ENCODE measurements at places on chromosomes 13 and 19.

GRCh38 chr13:67017276-67017675, 212.9 kb downstream of the PCDH9 start:
- DNase-seq: no peak
- no peaks in the 10 kb centered on the region for H3K4me1 ChIP-seq

DNA sequence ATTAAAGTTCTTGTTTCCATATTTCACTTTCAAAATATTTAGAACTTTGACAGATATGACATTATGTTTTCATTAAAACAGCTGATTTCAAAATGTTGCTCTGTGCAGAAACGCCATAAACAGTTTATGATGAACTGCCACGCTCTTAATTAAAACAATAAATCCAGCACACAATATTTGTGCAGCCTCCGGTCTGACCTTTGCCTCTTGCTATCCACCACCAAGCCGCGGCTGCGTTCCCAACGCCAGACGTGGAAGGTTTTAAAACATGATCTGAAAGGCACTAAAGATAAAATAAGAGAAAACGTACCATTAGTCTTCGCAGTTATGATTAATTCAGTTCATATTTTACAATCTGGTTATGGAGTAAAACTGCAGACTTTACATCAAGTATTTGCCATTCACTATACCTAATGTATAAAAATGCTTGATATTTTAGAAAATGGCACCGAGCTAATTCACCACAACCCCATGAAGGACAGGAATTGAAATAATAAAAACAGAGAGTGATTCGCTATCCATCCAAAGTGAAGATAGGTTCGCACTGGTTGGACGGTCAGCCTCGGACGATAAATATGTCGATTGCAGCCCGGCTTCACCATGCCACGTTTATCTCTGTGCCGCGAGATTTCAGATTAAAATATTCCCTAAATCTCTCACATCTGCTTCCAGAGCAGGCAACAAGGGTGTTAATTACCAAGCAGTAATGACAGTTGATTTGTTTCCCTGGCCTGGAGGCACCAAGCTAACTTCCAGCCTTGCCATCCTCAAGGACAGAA, 103.3 kb upstream of the ZNF507 start:
- DNase-seq: no peak
- H3K36me3 ChIP-seq: no peaks in the 10 kb centered on the region
- peaks cover 30% of the 10 kb centered on the region for H3K27me3 ChIP-seq
- H3K4me1 ChIP-seq: no peaks in the 10 kb centered on the region
- H3K27ac ChIP-seq: no peak overlapping the region

DNA sequence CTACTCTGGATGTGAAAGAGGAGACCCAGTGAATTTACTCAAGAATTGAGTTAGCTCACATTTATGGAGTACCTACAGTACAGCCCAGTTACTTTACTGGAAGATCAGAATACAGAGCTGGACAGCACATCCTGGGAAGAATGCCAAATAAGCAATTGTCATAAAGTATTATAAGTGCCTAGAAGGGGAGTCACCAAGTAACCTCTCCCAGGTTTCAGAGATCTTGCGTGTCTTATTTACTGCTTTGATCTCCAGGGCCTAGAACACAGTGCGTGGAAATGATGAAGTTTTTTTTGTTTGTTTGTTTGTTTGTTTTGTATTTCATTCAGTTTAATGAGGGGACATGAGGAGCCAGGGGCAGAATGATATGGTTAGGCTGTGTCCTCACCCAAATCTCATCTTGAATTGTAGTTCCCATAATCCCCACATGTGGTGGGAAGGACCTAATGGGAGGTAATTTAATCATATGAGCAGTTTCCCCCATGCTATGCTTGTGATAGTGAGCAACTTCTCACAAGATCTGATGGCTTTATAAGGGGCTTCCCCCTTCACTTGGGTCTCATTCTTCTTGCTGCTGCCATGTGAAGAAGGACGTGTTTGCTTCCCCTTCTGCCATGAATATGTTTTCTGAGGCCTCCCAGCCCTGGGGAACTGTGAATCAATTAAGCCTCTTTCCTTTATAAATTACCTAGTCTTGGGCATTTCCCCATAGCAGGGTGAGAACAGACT, 5.2 kb downstream of the GARRE1 start:
- peaks cover 5% of the 10 kb centered on the region for H3K4me1 ChIP-seq
- peaks cover 4% of the 10 kb centered on the region for H3K36me3 ChIP-seq
- H3K4me3 ChIP-seq: no peak overlapping the region
- H3K27ac ChIP-seq: no peak overlapping the region
- no peaks in the 10 kb centered on the region for H3K27me3 ChIP-seq

DNA sequence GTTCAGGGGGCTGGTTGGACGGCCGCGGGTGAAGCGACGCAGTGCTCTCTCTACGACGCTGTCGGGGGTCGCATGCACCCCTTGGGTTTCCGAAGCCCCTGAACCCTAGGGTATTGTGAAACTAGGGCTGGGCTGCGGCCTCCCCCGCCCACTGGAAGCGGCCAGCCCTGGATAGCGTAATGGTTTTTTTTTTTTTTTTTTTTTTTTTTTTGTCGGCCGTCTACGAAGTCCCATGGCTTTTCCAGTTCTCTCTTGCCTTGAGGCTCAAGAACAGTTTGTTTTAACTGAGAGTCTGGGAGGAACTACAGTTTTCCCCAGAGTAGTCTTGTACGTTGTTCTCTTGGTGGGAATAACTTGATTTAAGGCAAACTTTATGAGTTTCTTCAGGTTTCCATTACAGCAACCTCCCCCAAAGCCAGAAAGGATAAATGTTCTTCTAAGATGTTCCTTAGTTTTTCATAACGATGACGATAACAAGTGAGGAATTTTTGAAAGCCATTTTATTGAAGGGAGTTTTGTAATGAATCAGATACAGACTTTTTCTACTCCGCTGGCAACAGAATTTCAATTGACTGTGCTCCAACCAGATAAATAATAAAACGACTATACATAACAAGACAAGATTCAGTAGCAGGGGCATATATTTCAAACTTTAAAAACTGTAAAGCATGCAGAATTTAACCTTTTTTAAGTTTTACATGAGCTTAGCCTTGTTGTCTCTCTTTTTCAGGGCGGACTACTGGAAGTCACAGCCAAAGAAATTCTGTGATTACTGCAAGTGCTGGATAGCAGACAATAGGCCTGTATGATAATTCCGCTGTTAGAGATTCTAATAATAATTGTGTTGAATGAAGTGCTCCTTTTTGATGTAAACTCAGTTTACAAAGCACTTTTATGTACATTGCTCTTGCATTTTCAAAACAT, 867 bp downstream of the WBP4 start:
- H3K4me1 ChIP-seq: peaks cover 12% of the 10 kb centered on the region
- H3K36me3 ChIP-seq: peaks cover 31% of the 10 kb centered on the region
- DNase-seq: peak; percentile 63
- peak overlapping the region; percentile 60 for H3K4me3 ChIP-seq
- no peaks in the 10 kb centered on the region for H3K27me3 ChIP-seq

- H3K27me3 ChIP-seq: no peaks in the 10 kb centered on the region
- DNase-seq: no peak
- H3K27ac ChIP-seq: no peak overlapping the region
- H3K4me3 ChIP-seq: no peak overlapping the region
- no peaks in the 10 kb centered on the region for H3K36me3 ChIP-seq
- H3K4me1 ChIP-seq: no peaks in the 10 kb centered on the region
Observed at GRCh38 chr13:54859827-54860226, 1831.2 kb downstream of the OLFM4 start.

DNA sequence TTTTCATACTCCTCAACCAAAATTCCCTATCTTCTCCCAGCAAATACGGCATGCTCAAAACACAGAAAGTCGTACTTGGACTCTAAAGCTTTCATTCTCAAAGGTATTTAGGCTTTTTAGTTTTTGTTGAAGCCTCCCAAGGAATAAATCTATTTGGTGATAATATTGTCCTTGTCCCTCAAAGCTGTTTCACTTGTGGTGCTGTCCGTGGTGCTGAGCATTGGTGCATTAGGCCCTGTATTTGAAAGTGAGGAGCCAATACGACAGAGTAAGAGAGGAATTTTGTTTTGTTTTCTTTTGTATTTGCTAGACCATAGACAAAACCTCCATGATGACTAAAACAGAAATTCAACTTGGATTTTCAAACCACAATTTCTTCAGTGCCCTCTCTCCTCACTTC, 3.2 kb upstream of the LGALS13 start:
- no peaks in the 10 kb centered on the region for H3K27me3 ChIP-seq
- DNase-seq: peak; percentile 19
- no peak overlapping the region for H3K27ac ChIP-seq
- H3K4me1 ChIP-seq: no peaks in the 10 kb centered on the region

All from K562 (cell line).